ENCODE measurements at places on chromosomes 12 and 14.

DNA sequence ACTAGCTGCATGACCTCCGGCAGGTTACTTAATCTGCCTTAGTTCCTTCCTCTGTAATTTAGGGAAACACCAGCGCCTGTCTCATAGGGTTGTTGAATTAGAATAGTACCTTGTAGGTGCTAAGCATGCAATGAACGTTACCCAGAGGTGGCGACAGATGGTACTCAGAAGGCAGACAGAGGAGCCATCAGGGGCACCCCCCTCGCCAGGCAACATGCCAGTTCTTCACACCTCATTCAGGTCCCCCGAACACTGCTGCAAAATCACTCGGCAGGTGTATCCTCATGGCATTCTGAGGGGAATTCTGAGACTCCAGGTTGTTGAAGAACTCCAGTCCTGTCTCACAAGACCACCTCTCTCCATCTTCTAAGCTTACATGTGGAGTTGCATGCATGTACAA lies 10.1 kb downstream of the ISM2 start:
- DNase-seq = no peak

- DNase-seq = no peak
These were observed 9.5 kb downstream of the MYRFL start for GRCh38 chr12:69834576-69834975.

- DNase-seq = no peak
These were observed 88.5 kb upstream of the FZD10 start for GRCh38 chr12:130073721-130074120.

DNA sequence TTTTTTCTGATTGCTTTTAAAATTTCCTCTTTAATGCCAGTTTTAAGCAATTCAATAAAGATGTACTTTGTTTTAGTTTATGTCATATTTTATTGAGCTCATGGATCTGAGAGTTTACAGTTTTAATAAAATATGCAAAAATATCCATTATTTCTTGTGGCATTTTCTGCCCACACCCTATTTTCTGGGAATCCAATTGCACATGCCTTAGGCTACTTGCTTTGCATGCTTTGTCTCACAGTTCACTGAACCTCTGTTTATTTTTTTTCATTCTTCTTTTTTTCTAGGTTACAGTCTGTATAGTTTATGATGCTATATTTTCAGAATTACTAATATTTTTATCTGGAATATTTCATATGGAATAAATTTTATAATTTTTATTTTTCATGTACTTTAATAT lies 1258.0 kb downstream of the FSCB start:
- no peak for DNase-seq

GRCh38 chr12:64082866-64083268 lies 139.2 kb downstream of the KICS2 start:
- DNase-seq = no peak

DNA sequence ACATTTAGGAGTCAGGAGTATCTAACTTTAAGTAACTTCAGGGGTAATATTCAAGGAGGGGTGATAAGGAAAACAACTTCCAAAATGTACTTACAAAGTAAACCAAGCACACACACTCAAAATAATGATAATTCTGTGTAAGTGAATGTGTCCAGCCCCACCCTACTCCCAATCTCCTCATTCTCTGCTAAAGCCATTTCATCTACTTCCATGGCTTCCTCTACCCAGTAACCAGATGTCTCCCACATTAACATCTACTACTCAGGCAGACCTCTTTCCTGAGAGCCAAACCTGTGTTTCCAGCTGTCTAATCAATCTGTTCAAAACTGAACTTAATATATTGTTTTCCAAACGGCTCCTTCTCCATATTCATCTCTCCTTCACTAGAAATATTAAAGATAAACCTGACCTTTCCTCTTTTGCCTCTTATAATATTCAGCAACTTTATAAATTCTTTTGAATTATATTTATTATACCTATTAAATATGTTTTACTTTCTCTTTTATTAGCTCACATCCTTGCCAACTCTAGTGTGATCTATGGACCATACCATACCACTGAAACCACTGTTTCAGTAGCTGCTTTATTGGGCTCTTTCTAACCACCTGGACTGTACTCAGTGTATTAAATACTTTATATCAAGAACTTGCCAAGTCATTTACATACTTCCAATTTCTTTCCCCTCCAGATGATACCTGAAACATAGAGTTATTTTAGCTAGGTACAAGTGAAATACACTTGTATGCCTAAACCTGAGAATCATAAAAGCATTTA lies 170.7 kb downstream of the PPFIA2 start:
- DNase-seq = no peak

- peak; percentile 90 for DNase-seq
These were observed 132.3 kb downstream of the SNAPC1 start for GRCh38 chr14:61894452-61895077.

- DNase-seq = no peak
These were observed 16.2 kb upstream of the PLEKHG3 start for GRCh38 chr14:64688031-64688430.

DNA sequence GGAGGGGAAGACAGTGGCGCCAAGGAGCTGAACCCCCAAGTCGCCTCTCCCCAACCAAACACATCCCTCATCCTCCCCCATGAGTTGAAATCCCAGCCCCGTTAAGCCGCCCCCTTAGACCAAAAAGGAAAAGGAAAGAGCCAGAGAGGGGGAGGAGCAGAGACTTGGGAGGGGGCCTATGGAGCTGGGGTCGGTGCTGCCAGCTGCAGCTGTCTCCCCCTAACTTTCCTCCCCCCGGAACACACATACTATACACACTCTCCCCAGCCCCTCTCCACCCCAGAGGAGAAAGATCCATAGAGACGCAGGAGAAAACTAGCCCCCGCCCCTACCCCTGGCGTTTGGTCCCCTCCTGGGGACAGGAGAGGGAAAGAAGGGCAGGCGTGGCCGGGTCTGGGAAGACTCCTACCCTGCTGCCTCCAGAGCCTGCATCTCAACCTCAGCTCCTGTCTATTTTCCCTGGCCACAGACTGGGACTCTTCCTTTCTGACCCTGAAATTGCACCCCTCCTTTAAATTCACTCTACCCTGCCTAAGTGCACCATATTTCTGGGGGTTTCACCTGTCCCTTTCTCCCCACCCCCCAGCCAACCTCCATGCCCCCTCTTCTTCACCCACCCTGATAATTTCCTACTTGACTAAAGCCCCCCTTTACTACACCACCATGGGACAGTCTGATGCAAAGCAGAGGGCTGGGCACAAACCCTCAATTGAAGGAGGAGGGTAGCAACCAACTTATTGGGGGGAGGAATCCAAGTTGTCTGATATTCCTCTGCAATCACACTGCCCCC lies 1.7 kb upstream of the HOXC9 start:
- DNase-seq = no peak

GRCh38 chr12:34301251-34302130 lies 279.2 kb downstream of the ALG10 start:
- DNase-seq = no peak

- DNase-seq = no peak
These were observed 207.7 kb downstream of the FUT8 start for GRCh38 chr14:65620195-65620594.

- no peak for DNase-seq
These were observed 82.1 kb downstream of the NTF3 start for GRCh38 chr12:5514016-5514415.

GRCh38 chr12:28941248-28941647 lies 207.8 kb upstream of the FAR2 start:
- DNase-seq = peak; percentile 85

DNA sequence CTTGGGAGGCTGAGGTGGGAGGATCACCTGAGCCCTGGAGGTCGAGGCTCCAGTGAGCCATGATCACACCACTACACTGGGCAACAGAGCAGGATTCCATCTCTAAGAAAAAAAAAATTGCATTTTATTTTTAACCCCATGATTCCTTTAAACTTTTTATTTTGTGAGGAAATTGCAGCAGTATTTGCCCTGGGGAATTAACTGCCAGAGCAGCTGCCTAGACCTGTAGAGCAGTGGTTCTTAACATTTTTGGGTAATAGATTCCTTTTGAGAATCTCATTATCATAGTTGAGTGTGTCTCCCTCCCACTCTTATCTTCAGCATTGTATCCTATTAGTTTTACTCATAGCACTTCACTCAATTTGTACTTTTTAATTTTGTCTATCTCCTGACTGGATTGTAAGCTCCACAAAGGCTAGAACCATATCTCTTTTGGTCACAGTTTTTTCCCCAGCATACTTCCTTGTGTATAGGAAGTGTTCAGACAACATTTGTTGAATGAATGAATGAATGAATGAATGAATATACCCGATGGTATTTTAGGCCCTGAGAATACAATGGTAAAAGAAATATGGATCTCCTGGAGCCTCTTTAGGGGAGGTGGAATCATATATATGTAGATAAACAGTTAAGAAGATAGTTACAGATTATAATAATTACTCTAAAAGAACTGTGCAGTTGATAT lies 40.6 kb downstream of the BRMS1L start:
- no peak for DNase-seq

- DNase-seq = no peak
These were observed 61.2 kb downstream of the NOC4L start for GRCh38 chr12:132205271-132206045.

GRCh38 chr12:12214635-12215131 lies 52.2 kb downstream of the LRP6 start:
- peak; percentile 51 for DNase-seq
